ENCODE measurements at places on chromosomes 3 and 15. TPM values are rescaled to one million over a fixed set of nuclear protein-coding genes. Genes with fewer than 3 reads are reported as not detected.

GRCh38 chr3:112806903-112807302 lies 39.8 kb downstream of the CD200R1L start:
- H3K4me1 ChIP-seq = peaks cover 6% of the 10 kb centered on the region
- H3K4me3 ChIP-seq = no peak overlapping the region
- H3K36me3 ChIP-seq = no peaks in the 10 kb centered on the region
- no peaks in the 10 kb centered on the region for H3K27me3 ChIP-seq
- H3K27ac ChIP-seq = no peak overlapping the region
- no peak for DNase-seq

GRCh38 chr3:69784954-69785514 lies 45.8 kb downstream of the MITF start:
- H3K36me3 ChIP-seq = no peaks in the 10 kb centered on the region
- no peak for DNase-seq
- no peaks in the 10 kb centered on the region for H3K27me3 ChIP-seq
- no peak overlapping the region for H3K27ac ChIP-seq
- no peak overlapping the region for H3K4me3 ChIP-seq
- peaks cover 6% of the 10 kb centered on the region for H3K4me1 ChIP-seq

GRCh38 chr15:43219929-43220928 lies 589 bp downstream of the EPB42 start:
- H3K36me3 ChIP-seq = no peaks in the 10 kb centered on the region
- DNase-seq = no peak
- no peak overlapping the region for H3K27ac ChIP-seq
- H3K27me3 ChIP-seq = peaks cover 8% of the 10 kb centered on the region

GRCh38 chr3:159252274-159252673 lies 450.4 kb downstream of the MFSD1 start:
- no peaks in the 10 kb centered on the region for H3K4me1 ChIP-seq
- DNase-seq = no peak
- H3K27me3 ChIP-seq = no peaks in the 10 kb centered on the region
- H3K27ac ChIP-seq = no peak overlapping the region
- H3K4me3 ChIP-seq = no peak overlapping the region

Gene VPS39
- 33.5 TPM for total RNA-seq

Gene SLC28A2
- not detected for total RNA-seq

Gene C3orf49
- total RNA-seq = not detected
